ENCODE measurements at places on chromosomes 7 and 10.

DNA sequence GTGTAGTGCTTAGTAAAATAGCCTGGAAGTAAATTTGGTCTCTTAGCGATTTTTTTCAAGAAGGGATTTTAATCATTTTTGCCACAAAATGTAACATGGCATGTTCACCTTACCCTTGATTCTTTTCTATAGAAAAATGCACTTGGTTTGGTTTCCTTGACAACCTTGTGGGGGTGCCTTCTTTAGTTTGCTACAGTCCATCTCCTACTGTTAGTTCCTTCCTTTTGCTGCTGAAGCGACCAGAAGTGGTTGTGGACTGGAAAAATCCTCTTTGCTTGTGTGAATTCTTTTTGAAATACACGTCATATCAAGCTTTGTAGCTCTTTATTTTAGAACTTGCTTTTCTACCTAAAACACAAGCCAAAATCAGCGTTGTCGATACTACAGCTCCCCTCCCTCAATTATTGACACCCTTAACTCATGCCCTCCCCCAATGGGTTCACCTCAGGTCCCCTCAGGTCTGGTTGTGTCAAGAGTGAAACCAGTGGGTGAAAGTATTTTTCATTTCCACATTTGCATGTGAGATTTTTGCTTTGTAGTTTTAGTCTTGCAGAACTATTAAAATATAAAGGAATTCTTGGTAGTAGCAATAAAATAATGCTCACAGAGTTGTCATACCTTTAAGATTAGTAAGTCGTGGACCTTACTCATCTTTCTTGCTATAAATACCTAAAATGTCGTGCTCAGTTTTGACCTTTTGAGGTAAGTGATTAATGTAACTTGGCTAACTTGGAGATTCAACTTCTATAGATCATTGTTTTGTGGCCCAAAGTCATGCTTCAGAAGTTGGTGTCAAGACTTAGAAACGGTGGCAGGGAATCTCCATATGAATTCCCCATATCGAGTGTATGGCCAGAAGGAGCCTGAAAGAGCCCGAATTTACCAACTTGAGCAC lies 1.5 kb downstream of the ACTR3B start:
- DNase-seq = no peak

DNA sequence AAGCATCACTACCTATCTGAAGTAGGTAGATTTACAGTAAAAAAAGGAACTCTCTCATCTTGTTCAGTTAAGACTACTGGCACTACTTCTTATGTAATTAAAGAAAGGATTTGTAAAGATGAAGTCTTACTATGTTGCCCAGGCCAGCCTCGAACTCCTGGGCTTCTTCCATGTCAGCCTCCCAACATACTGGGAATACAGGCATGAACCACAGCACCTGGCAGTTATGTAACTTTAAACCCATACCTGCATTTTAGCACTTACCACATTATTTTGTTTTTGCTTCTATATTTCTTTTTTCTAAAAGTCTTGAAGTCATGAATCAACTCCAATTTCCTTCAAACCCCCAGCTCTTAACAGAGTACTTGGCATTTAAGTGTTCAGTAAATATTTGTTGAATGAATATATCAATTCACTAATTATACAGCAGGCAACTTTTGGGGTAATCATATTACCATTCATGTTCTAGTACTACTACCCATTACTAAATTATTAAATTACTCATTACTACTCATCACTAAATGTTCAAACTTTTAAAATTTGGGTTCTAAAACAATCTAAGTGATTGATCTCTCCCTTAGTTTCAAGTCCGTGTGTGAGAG lies 31.6 kb upstream of the CCDC71L start:
- DNase-seq = no peak

DNA sequence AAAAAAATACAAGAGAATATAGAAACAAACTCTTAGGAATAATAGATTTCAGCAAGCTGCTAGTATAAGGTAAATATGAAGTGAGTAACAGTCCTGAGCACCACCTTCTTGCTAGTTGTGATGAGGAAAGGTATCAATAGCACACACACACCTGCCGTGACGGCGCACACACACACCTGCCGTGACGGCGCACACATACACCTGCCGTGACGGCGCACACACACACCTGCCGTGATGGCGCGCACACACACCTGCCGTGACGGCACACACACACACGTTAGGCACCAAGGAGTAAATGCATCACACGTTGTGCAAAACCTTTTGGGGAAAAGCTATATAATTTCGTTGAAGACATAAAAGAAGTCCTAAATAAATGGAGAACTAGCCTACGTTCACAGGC lies 4.7 kb upstream of the JAKMIP3 start:
- DNase-seq = no peak

DNA sequence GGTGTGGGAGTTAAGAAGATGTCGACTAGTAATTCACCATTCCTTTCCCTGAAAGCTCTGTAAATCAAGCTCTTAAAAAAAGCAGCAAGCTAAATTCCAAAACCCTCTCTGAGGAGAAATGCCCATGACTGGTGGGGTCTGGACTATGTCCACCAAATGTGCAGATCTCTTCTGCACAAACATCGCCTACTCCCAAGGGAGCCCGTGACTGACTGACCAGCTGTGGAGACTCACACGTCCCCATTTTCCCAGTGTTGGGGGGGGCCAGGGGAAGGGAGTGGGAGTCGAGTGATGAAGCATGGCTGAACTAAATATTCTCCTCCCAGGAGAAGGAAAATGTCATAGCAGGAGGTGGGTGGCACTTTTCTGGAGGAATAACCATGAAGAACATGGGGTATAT lies 164.1 kb upstream of the HPS1 start:
- DNase-seq = no peak

DNA sequence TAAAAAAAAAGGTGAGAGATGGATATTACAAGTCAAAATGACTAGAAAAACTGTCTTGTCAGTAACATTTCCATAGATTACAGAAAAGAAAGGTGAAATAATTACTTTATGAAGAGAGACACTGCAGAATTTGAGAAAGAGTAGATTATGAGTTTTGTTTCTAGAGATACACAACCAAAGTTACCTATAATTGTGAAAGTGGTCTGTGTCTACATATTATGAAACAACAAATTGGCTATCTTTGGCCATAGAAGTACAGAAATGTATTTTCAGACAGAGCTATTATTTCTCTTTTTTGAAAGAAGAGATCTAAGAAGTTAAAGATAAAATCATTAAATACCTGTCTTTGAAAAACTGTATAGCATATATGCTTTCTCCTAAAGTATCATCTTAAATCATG lies 30.1 kb downstream of the KCND2 start:
- DNase-seq = no peak

- DNase-seq = no peak
Observed at GRCh38 chr7:92694211-92694610, 104.0 kb upstream of the FAM133B start.

DNA sequence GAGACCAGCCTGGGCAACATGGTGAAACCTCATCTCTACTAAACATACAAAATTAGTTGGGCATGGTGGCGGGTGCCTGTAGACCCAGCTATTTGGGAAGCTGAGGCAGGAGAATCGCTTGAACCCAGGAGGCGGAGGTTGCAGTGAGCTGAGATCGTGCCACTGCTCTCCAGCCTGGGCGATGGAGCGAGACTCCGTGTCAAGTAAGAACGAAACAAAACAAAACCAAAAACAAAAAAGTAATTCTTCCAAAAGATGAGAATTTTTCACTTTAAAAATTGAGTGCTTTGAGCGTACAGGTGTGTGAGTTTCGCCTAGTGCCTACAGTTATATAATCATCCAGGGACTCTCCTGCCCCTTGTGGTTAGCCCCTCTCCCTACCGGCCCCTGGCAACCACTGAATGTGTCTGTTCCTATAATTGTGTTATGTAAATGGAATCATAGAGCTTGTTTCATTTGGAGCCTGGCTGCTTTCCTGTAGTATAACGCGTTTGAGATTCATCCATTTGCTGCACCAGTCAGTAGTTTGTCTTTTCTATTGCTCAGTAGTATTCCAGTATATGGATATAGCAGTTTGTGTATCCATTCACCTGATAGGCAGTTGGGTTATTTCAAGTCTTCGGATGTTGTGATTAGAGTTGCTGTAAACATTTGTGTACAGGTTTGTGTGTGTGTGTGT lies 80.0 kb downstream of the RBM33 start:
- DNase-seq = no peak

DNA sequence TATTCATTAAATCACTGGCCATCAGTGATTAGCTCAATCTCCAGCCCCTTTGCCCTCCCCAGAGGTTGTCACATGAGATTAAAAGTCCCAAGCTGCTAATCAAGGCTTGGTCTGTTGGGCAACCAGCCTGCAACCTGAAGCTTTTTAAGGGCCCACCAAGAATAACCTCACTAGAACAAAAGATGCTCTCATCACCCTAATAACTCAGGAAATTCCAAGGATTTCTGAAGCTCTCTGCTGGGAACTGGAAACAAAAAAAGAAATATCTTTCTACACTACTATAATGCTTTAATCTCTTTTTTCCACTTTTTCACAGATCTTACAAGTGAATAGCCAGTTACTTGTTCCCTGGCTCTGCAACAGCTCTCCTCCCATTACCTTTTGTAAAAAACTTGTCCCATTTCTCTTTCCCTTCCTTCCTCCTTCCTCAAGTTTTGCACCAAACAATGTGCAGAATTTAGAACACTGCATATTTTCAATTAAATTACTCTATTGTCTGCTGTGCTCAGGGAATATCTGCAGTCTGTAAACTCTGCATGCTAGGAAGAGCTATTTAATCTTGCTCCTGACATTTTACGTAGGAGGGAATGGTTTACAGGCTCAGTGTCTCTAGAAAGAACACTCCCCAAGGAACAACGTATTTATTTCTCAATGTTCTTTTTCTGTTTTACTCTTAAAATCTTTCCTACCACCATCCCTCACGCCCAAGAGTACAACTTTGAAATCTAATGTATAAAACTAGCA lies 169.1 kb downstream of the IMMP2L start:
- DNase-seq = no peak

DNA sequence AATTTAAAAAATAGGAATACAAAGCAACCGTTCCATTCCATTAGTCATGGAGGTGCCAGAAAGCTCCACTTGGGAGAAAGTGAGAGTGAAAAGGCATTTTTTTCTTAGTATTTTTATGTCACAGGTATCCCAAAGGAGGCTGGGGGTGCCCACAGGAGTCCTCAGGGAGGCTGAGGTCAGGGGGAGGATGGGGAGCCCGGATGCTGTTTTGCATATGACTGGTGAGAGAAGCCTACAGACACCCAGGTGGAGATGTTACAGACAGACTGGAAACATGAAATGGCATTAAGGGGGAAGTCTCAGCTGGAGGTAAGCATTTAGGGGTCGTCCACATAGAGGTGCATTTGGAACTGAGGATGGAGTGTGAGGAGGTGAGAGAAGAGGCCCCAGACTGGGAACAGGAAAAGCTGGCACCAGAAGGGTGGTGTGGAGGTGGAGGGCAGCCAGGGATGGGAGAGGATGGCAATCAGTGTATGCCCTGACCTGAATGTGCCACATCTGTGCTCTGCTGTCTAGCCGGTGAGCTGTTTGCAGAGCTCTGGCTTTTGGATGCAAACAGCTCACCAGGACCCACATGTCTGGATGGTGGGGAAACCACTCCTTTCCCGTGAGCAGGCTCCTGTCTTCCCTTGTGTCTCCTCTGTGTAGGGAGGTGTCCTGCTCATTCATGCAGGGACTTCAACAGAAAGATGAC lies 101.1 kb downstream of the RAMP3 start:
- DNase-seq = no peak

DNA sequence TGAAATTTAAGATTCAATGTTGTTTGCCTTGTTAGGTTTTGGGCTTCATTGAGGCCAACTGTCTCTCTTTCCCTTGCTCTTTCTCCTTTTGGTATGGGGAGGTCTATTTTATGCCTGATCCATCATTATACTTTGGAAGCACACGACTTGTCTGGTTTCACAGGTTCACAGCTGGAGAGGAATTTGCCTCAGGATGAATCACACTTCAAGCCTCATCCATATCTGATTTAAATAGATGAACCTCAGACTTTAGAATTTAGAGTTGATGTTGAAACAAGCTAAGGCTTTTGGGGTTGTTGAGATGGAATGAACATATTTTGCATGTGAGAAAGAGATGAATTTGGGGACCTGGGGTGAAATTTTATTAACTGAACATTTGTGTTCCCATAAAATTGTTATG lies 150.5 kb upstream of the IGFBP3 start:
- DNase-seq = no peak

DNA sequence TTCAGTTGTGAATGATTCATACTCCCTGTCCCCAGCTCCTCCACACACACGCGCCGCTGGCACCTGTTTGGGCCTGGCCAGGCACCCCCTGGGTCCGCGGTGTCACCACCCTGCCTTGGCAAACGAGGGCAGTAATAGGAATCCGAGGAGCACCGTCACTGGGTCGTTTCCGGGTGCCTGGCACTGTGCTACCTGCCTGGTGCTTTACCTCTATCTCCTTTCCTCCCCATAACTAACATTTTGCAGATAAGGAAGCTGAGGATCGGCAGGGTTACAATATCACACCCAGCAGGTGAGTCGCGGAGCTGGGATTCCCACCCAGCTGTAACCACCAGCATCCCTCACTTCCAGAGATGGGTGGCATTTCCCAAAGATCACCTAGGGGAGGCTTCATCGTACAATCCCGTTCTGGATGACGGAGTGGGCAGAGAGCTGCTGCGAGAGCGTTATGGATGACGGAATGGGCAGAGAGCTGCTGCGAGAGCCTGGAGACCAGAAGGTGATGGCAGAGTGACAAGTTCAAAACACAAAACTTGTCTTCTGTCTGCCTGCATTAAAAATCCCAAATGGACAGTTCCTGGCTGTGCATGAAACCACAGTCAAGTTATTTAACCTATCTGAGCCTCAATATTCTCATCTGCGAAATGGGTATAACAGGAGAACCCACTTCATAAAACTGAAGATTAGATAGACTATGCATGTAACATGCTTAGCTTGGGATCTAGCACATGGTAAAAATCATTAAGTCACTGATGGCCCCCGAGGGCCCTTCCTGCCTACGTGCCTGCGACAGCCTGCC lies 1.1 kb upstream of the HSPA12A start:
- no peak for DNase-seq

GRCh38 chr7:76129836-76130235 lies 71.9 kb upstream of the SRRM3 start:
- no peak for DNase-seq

GRCh38 chr10:1358860-1359625 lies 302.9 kb downstream of the WDR37 start:
- no peak for DNase-seq

- DNase-seq = peak; percentile 5
Observed at GRCh38 chr10:112811741-112812551, 138.1 kb upstream of the TCF7L2 start.

GRCh38 chr7:36129048-36129534 lies 24.0 kb upstream of the EEPD1 start:
- peak; percentile 26 for DNase-seq

GRCh38 chr7:42167206-42167605 lies 69.8 kb downstream of the GLI3 start:
- DNase-seq = no peak

GRCh38 chr7:157397731-157398691 lies 61.2 kb downstream of the DNAJB6 start:
- DNase-seq = peak; percentile 21

GRCh38 chr10:27857616-27858015 lies 112.0 kb upstream of the MKX start:
- DNase-seq = peak; percentile 39

DNA sequence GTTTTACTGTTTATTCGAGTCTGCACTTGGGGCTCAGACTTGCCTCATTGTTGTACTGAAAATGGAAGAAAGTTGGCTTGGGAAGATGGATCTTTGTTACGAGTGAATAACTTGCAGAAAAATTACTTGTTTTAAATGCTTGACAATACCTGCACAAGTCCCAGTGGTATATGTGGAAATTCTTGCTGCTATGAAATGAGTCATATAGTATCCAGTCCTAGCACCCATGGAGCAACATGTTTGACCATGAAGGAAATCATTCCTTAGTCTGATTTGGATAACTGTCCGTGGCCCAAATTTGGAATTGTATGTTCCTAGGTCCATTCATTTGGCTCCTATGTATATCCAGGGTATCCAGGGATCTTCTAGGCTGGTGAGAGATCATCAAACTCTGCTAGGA lies 1096.8 kb downstream of the KCNMA1 start:
- DNase-seq = no peak

Measured in NCI-H345 (cell line).